GM12864 (cell line): ENCODE measurements at places on chromosomes 1 and 21.

- DNase-seq: no peak
Measured at GRCh38 chr1:177444997-177445746, 274.4 kb downstream of the BRINP2 start.

DNA sequence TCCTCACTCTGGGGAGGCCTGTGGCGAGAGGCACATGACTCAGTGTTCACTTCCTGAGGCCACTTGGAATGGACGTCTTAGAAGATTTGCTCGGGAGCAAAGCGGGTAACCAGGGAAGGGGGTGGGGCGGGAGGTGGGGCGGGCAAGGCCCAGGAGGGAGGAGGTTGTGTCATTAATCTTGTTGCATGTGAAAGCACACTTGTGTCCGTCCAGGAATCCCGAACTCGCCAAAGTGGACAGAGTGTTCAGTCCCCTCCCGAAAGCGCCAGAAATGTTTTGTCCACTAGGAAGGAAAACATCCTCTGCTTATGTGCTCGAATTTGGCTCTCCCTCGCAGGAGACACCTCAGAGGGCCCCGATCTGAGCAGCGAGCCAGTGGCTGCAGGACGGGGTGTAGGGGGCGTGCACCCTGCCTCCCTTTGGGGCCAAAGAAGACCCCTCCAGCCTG is 84.2 kb downstream of the SPSB1 start:
- DNase-seq: no peak

- DNase-seq: no peak
Measured at GRCh38 chr21:45855248-45855811, 126.2 kb upstream of the COL6A1 start.

DNA sequence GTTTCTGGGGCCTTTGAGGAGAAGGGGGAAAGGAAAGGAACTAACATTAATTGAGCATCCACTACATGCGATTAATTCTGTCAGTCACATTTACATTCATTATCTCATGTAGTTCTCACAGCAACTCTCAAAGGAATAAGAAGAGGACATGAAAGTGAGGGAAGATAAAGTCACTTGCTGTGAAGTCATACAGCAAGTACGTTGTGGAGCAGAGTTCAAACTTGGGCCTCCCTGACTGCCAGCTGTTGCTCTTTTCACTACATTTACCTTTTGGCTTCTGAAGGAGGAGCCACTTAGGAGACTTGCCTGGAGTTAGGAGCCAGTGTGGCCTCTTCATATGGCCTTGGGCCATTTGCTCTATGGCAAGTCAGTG is 6.2 kb downstream of the ZNF691 start:
- DNase-seq: no peak

GRCh38 chr1:15876357-15877055 is 29.0 kb downstream of the SPEN start:
- DNase-seq: no peak

DNA sequence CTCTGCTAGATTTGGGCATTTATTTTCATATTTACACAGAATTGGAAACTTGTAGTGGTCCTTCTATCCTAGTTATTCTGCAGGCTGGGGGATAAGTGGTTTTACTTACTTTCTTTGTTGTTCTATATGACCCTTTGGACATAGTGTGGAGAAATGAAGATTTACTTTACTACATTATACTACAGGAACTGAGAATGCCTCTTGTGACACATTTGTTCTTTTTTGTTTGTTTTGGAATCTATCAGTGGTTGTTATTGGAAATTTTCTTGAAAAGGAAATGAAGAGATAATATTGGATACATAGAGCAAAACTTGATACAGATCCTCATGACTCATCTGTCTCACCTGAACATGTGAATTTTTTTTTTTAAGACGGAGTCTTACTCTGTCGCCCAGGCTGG is 146.1 kb upstream of the DPYD start:
- DNase-seq: no peak

DNA sequence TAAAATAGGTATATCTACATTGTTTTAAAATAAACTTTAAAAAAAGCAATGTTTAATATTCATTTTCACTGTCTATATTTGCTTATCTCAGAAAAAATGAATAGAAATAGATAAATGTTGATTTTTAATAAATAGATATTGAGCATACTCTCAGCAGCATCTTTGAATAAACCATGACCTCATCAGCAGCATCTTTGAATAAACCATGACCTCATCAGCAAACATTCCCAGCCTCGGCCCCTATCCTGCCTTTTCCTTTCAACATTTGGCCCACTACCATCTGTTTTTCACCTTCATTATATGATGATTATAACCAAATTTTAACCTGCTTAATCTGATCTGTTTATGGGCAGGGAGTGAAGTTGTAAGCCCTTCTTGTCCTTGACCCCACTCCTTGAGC is 148.7 kb upstream of the SAMSN1 start:
- no peak for DNase-seq

GRCh38 chr1:66982561-66983260 is 57.9 kb downstream of the MIER1 start:
- no peak for DNase-seq

GRCh38 chr1:33322870-33323585 is 2.1 kb upstream of the A3GALT2 start:
- DNase-seq: no peak

DNA sequence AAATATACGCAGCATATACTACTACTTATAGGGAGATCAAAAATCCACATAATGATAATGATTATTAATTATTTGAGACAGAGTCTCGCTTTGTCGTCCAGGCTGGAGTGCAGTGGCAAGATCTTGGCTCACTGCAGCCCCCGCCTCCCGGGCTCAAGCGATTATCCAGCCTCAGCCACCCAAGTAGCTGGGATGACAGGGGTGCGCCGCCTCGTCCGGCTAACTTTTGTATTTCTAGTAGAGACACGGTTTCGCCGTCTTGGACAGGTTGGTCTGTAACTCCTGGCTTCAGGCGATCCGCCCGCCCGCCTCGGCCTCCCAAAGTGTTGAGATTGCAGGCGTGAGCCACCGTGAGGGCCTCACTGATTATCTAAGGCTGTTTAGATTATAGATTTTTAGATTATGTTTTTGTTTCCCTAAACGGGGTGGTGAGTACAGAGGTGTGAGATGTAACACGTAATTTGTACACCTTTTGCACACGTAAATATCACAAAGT is 548 bp upstream of the SLC25A33 start:
- no peak for DNase-seq

DNA sequence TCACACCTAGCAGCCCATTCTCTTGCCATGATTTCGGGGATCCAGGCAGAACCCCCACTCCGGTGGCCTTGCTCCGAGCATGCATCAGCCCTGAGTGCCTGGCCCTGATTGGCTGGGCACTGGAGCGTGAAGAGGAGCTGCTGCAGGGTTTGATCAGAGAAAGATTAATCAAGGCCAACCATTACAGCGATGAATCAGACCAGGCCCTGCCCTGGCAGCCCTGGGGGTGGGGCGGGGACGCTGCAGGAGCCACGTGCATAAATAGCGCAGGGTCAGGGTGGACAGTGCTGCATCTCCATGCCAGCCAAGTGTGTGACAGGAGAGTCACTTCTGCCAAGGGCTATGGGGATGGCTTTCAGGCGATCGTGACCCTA is 3.4 kb upstream of the FAM131C start:
- DNase-seq: no peak

DNA sequence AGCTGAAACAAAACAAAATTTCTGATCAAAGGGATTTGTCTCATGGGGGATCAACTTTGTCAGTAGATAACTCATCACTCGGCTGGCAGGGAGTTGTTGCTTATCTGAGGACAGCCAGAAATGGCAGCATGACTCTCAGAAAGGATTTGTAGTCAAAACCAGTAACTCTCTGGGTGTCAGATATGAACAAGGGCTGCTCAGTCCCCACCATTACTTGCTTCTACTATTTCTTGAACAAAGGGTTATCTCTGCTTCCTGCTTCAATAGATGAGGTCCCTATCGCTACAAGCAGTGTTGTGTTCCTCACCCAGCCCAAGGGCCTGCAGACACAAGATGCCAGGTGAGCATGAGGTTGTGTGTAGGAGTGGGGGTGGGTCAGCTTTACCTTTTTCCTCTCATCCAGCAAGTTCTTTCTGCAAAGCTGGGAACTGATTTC is 116.2 kb downstream of the PTBP2 start:
- DNase-seq: no peak

DNA sequence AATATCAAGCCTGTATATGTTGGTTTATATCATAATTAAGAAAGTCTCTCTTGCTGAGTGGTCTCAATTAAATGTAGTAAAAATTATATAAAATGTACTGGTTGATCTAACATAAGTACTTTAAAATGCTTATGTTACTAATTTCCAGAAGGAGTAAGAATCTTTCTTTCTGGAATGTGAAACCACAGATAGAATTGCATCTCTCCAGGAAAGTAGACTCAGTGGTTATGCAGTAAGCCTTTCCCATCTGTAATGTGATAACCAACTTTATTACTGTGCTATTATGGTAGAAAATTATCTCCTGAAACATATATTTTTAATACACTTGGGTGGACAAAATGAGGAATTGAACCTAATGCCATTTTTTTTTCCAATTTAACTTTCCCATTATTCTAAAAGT is 8.9 kb upstream of the RALGPS2 start:
- DNase-seq: no peak

GRCh38 chr1:85615586-85616363 is 35.2 kb downstream of the CCN1 start:
- no peak for DNase-seq

GRCh38 chr21:21997390-21998333 is 999.5 kb downstream of the NCAM2 start:
- no peak for DNase-seq

DNA sequence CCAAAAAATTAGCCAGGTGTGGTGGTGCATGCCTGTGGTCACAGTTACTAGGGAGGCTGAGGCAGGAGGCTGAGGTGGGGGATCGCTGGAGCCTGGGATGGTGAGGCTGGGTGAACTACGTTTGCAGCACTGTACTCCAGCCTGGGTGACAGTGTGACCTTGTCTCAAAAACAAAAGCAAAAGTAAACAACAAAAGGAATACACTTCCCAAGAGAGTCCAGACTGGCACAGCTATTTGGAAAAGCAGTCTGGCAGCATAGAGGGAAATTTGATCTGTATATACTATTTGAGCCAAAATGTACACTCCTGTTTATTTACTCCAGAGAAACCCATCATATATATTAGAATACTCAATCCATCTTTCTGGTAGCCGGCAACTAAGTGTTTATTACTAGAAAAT is 107.0 kb upstream of the HMCN1 start:
- DNase-seq: no peak

- no peak for DNase-seq
Measured at GRCh38 chr1:241442686-241443085, 76.9 kb downstream of the FH start.

- no peak for DNase-seq
Measured at GRCh38 chr1:218347336-218347722, 2.2 kb downstream of the TGFB2 start.

GRCh38 chr1:58652651-58653184 is 47.1 kb downstream of the MYSM1 start:
- DNase-seq: peak; percentile 34

DNA sequence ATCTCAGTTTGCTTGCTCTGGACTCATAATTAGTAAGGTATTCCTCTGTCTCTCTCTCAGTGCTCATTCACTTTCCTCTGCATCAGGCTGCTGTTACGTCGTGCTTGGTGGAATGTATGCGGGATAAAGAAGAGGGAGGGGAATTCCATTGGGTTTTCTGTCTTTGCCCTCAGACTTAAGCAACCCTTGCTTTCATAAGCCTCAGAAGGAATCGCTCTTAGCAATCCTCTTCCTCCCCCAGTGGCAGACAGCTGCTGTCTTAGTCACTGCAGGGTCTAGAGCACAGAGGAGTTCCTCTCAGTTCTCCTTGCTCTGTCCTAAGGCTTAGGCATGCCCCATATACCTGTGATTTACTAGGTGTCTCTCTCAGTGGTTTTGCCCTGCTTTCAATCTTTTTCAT is 19.1 kb upstream of the NTMT2 start:
- peak; percentile 49 for DNase-seq

GRCh38 chr1:11740258-11741192 is 4.6 kb downstream of the AGTRAP start:
- DNase-seq: no peak

- no peak for DNase-seq
Measured at GRCh38 chr1:197632651-197633050, 142.6 kb downstream of the DENND1B start.

DNA sequence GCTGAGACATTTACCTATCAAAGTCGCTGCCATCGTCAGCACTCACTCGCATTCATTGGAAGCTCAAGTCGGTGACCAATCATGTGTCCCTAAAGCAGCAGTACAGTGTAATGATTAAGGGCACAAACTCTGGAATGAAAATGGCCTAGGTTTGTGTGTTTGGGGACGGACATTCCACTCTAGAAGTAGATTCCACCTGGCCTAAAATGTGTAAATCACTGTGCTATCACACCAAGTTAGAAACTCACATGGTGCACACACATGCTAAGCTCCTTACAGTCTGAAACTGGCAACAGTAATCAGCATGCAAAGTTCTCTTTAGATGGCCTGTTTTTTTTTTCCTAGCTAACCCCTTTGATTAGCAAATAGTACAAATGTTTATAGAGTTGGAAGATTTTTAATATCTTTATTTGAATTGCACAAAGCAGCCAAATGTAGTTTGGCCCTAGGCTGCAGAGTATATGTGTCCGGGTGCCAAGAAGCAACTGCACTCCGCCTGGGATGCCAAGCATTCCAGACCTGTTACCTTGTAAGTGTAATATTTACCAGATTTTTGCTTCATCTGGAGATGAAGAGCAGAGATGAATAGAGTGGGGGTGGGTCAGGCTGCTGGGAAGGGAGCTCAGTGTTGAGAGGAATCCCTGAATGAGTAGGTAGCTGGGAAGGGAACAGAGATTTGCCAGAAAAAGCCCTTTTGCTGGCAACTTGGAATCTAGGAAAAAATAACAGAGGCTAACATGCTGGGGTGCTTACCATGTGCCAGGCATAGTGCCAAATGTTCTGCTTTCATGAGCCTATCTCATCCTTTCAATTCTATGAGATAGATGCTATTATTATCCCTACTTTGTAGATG is 35.2 kb downstream of the TGFB2 start:
- DNase-seq: no peak

GRCh38 chr21:39441502-39442475 is 3.8 kb downstream of the LCA5L start:
- DNase-seq: peak; percentile 21

DNA sequence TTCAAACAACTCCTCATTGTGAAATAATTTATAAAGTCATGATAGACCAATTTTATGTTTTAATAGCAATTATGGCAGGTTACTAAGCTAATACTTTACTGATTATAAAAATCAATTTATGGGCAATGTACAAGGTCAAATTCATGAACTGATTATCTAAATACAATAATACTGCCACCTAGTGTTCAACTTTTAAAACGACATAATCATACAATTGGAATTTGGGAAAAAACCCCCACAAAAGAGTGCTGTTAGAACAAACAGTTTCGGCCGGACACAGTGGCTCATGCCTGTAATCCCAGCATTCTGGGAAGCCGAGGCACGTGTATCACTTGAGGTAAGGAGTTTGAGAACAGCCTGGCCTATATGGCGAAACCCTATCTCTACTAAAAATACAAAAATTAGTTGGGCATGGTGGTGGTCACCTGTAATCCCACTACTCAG is 14.0 kb downstream of the GTF2B start:
- no peak for DNase-seq

- no peak for DNase-seq
Measured at GRCh38 chr1:200873671-200874397, 1.1 kb downstream of the GPR25 start.
